ENCODE measurements at places on chromosomes 2 and 18.

DNA sequence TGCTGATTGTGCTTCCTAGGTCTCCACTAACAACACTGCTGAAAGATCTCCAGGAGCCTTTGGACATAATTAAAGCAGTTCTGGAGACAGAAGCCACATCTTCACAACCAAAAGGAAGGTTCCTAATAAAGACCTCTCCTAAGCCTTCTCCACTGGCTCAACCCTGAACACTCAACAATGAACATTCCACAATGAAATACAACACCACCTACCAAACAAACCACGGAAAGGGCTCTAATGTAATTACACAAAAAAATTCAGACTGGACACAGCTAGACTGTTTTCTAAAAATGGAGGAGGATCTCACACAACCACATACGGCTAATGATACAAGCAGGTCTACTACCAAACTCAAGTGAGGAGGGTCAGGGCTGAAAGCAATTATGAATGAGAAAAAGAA is 43.6 kb downstream of the NOL10 start:
- peak; percentile 29 for DNase-seq

DNA sequence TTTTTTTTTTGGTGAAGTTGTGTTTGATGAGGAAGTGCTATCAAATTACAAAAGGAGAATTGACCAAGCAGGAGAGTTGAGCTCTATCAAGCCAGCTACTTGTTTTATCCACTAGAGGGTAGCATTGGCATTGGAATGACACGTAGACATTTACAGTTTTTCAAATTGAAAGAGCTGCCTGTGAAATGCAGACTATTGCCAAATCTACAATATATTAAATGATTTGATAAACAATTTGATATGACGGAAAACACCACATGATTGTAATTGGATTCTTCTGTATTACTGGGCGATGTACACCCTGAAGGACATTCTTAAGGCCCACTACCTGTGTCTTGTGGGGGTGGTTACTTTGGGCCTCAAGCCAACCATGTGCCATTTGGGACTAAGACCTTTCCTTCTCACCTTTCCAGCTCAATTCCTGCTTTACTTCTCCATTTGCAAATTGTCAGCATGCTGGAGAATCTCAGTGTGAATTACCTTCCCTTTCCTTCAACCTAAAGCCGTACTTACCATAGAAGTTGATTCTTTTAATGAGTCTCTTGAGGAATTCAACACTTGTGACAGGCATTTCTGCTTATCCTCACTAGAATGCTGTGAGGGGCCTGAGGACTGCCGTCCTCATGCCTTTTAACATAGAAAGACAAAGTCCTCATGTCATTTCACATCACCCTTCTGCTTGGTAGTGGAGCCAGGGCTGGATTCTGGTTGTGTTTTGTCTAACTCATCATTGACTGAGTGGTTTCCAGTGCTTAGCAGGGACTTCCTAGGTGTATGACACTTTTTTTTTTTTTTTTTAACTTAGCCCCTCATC is 134.8 kb upstream of the THUMPD2 start:
- peak; percentile 83 for DNase-seq

GRCh38 chr2:121064186-121064585 is 220.8 kb downstream of the TFCP2L1 start:
- DNase-seq: no peak

- no peak for DNase-seq
These were observed 621.2 kb downstream of the DCDC2C start for GRCh38 chr2:4324531-4324930.

DNA sequence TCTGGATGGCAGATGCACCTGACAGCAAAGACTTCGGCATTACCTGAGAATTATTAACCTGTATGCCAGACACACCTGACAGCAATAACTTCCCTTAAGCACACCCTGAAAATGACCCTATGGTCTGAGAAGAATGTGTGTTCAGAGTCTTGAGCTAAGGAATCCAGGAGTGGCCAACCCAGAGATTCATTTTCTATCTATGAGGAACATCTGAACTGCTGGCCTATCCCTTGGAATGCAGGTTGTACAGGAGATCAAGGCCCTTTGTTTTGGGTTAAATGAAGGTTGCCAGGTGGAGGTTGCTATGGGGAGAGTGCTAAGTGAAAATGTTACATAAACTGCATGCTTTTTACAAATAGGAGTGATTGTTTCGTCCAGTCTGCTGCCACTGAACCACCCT is 200.9 kb upstream of the MEIS1 start:
- DNase-seq: no peak

- peak; percentile 28 for DNase-seq
These were observed 990.9 kb upstream of the ACVR2A start for GRCh38 chr2:146853741-146854444.
